Tibial nerve (tissue), 4 donors: ENCODE measurements at places on chromosomes 16 and 17. TPM values are rescaled to one million over a fixed set of nuclear protein-coding genes. Genes with fewer than 3 reads are reported as not detected.

The TPSD1 gene
- total RNA-seq: not detected

The FOXN1 gene
- not detected for total RNA-seq

The CCL11 gene
- total RNA-seq: not detected

- no peak for DNase-seq
- H3K36me3 ChIP-seq: peaks cover 10% of the 10 kb centered on the region
- H3K4me1 ChIP-seq: no peaks in the 10 kb centered on the region
- H3K4me3 ChIP-seq: no peak overlapping the region
Observed at GRCh38 chr16:12439399-12440227, 364.1 kb downstream of the CPPED1 start.

DNA sequence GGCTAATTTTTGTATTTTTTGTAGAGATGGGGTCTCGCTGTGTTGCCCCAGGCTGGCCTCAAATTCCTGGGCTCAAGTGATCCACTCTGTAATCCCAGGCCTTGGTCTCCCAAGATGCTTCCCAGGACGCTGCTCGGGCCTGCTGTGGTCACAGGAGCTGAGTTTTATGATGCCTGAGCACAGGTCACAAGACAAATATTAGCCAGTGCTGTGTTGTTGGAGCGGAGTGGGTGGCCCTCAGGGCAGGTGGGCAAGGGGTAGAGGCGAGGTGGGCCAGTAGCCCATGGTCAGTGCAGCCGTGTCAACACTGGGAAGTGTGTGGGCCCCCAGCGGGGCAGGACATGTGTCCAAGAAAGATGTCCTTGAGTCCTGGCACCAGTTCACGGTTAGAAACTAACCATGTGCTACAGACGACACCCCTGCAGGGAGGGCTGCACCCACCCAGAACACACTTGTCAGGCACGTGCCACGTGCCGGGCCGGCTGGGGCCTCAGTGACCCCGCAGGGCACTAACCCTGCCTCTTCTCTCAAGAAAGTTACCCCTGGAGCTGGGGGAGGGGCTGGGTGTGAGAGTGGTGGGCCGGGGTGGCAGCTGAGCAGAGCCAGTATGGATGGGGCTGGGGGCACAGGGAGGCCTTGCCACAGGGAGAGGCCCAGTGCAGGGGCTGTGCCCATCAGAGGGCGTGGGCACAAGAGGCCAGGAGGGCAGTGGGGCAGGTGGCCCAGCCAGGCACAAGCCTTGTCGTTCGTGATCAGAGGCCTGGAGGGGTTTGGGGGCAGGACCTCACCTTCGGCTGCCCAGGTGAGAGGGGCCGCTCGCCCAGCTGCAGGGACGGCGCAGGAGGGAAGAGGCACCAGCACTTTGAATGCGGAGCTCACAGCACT, 103.1 kb upstream of the CHMP6 start:
- no peak overlapping the region for H3K4me3 ChIP-seq
- peaks cover 92% of the 10 kb centered on the region for H3K36me3 ChIP-seq
- H3K27ac ChIP-seq: no peak overlapping the region
- DNase-seq: no peak
- H3K27me3 ChIP-seq: no peaks in the 10 kb centered on the region
- no peaks in the 10 kb centered on the region for H3K4me1 ChIP-seq

GRCh38 chr17:79852748-79853147, 13.5 kb upstream of the CBX4 start:
- H3K4me3 ChIP-seq: no peak overlapping the region
- no peak for DNase-seq
- H3K36me3 ChIP-seq: no peaks in the 10 kb centered on the region
- H3K27ac ChIP-seq: no peak overlapping the region

DNA sequence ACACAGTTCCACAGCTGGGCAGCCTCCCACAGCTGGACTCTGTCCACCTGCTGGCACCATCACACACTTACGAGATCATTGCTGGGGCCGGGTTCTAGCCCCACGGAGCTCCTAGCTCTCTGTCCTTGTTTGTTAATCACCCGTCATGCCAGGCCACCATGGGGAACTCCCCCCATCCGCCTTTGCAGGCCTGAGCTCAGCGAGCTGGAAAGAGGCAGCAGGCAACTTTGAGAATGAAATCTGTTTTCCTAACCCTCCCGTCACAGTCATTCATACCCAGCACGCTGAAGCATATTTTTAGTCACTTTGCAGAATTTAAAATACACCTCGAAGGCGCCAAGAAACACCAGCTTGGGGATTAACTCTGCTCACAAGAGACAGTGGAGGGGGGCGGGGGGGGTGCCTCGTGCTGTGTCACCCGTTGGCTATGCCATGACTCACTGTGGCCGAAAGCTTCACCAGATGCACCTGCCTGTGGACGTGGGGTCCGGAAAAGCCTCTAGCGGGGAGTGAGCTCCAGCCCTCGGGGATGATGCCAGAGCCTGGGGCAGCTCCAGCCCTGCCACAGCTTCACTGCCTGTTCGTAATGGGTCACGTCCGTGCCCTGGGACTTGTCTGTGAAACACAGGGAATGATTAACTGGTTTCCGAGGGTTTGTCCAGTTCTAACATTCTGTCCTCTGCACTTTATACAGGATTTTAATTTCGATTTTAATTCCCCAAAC, 1.4 kb upstream of the SPNS2 start:
- H3K36me3 ChIP-seq: no peaks in the 10 kb centered on the region
- no peak for DNase-seq
- H3K4me1 ChIP-seq: no peaks in the 10 kb centered on the region
- H3K27ac ChIP-seq: no peak overlapping the region
- H3K27me3 ChIP-seq: peaks cover 28% of the 10 kb centered on the region
- no peak overlapping the region for H3K4me3 ChIP-seq

- no peaks in the 10 kb centered on the region for H3K27me3 ChIP-seq
- no peak for DNase-seq
- H3K36me3 ChIP-seq: no peaks in the 10 kb centered on the region
- H3K4me3 ChIP-seq: no peak overlapping the region
Observed at GRCh38 chr16:22183901-22184614, 21.8 kb downstream of the SDR42E2 start.
